ENCODE measurements at places on chromosomes 16 and 17. TPM values are rescaled to one million over a fixed set of nuclear protein-coding genes. Genes with fewer than 3 reads are reported as not detected.

- peak; percentile 49 for DNase-seq
Observed at GRCh38 chr17:5249615-5250014, 15.0 kb upstream of the SCIMP start.

RNF166 gene
- total RNA-seq, result 52.1 TPM

DNA sequence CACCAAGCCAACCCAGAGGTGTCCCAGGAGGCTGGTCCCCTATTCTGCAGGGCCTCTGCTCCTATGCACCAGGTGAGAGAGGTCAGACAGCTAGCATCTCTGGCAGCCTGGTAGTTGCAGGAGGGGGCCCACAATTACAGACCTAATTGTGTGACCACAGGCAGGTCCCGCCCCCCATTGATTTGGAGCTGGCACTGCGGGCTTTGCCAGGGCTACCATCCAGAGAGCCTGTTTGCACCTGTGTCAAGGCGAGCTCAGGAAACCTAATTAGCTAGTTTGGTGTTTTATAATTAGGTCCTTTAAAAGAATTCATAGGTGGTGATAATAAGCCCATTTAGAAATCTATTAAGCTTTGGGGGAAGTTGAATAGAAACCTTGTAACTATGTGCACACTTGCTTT lies 90.2 kb downstream of the MRM1 start:
- no peak for DNase-seq

PRCD gene
- total RNA-seq, result not detected

GRCh38 chr16:63216696-63217423 lies 1180.6 kb upstream of the CDH8 start:
- no peak for DNase-seq
